ENCODE measurements at places on chromosomes 1 and 21.

GRCh38 chr1:118945489-118945888 is 42.7 kb downstream of the TBX15 start:
- DNase-seq: no peak

- DNase-seq: no peak
Observed at GRCh38 chr1:75861831-75862230, 65.1 kb downstream of the MSH4 start.

DNA sequence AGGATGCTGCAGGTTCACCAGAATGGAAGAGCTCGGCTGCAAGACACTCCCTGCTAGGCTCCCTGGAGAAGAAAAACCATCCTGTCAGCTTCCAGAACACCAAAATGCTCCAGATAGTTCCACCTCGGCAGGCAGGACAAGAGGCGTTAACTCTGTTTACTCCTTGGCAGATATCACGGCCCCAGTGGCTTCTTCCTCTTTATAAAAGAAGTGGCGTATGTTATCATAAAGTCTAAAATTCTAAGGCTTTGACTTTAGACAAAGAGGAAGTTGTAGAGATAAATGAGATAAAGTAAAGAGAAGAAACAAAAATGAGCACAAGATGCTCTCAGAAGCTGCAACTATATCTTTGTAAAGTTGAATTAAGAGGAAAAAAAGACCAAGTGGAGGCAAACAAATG is 24.3 kb upstream of the MTF1 start:
- no peak for DNase-seq

DNA sequence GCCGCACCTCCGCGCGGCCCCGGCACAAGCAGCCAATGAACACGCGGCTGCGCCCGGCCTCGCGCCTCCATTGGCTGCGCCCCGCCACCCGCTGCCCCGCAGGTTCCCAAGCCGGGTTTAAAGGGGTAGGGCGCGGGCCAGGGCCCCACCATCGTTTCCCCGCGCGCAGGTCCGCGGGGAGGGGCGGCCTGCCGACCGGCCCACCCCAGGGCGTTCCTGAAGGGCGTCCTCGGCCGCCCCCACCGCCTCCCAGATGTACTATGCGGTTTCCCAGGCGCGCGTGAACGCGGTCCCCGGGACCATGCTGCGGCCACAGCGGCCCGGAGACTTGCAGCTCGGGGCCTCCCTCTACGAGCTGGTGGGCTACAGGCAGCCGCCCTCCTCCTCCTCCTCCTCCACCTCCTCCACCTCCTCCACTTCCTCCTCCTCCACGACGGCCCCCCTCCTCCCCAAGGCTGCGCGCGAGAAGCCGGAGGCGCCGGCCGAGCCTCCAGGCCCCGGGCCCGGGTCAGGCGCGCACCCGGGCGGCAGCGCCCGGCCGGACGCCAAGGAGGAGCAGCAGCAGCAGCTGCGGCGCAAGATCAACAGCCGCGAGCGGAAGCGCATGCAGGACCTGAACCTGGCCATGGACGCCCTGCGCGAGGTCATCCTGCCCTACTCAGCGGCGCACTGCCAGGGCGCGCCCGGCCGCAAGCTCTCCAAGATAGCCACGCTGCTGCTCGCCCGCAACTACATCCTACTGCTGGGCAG is at the start of gene OLIG1:
OLIG1 (plus strand) TSS at position 148 of the 750 bp plus-strand sequence; CDS start at position 254, 106 bp downstream.
- peak; percentile 50 for DNase-seq

GRCh38 chr1:77245830-77246229 is 26.6 kb upstream of the PIGK start:
- DNase-seq: no peak

DNA sequence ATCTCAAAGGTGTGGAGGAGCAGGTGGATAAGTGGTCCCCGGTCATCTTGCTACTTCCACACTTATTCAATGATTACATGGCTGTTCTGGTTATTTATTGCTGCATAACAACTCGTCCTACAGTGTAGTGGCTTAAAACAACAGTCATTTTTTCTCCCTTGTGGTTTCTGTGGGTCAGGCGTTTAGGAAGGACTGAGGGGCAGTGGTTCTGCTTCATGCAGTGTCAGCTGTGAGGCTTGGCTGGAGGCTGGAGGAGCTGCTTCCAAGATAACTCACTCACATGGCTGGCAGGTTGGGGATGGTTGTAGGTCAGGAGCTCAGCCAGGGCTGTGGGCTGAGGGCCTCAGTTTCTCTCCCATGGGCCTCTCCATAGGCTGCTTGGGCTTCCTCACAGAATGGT is 5.9 kb upstream of the SLC6A17 start:
- DNase-seq: no peak

DNA sequence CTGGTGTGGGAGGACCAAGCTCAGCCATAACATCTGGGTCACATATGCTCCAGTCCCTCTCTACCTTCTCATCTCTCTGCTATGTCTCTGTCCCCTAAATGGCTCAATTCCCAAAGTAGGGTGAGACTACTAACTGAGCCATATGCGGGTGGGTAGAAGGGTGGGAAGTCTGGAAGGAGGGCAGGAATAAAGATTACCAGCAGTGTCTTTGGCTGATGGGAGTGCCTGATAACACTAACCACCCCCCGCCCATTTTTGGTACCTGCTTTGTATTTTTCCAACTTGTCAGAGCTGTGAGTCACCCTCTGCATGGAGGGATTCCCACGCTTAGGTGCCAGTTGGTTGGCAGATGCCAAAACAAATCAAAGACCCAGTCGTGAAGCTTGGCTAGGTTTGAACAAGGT is 14.9 kb upstream of the SSBP3 start:
- DNase-seq: no peak

DNA sequence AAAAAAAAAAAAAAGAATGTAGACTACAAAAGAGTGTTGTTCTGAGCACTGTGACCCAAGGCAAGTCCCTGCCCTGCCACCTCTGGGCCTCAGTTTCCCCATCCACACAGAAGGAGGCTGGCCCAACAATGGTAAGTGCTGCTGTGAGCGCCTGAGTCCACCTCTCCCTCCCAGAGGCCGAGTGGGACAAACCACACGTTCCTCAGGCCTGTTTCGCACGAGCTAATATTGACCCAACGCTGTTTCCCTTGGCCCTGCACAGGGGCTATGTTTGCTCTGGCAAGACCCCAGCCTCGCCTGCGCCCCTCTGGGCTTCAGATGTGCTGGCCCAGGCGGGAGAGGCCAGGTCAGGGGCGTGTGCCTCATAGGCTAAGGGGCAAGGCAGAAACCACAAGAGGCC is 12.6 kb upstream of the LAPTM5 start:
- no peak for DNase-seq

- DNase-seq: peak; percentile 52
Observed at GRCh38 chr1:234597894-234598293, 12.1 kb downstream of the IRF2BP2 start.

DNA sequence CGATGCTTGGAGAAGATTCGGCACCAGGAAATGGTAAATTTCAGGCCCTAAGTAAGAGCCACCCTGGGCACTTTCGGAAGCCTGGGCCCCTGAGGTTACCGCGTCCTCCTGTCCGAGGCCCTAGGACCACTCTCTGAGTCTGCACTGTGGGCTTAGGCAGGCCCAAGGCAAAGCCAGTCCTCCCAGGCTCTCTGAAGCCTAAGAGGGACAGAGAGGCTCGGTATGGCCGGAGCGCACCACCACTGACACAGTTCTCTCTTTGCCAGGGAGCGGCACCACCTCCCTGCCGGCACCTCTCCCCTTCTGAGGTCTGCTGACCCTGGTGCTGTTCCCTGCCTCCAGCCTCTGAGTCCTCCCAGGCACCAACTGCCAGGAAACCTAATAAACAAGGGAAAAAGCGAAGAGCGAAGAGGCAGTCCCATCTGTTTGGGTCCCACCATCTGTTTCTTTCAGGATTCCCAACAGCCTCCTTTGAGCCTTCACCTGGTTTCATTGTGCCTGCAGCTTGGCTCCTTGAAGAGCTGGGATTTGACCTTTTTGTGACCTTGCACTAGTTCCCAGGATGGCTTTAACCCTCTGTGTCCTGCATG is 57.7 kb downstream of the VWA5B1 start:
- no peak for DNase-seq

DNA sequence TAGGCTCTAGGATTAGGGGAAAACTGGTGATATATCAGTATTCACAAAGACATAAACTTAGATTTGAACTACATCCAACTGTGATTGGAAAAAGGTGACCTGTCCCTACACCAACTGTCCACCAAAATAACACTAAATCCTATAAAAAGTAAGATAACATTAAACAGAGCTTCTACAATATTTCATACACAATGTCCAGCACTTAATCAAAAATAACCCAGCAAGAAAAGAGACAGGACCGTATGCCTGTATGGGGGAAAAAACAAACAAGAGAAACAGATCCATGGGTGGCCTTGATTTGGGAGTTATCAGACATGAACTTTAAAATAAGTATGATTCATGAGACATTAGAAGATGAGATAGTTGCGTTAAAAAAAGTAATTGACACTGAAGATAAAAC is 9.7 kb upstream of the COL6A2 start:
- DNase-seq: no peak

DNA sequence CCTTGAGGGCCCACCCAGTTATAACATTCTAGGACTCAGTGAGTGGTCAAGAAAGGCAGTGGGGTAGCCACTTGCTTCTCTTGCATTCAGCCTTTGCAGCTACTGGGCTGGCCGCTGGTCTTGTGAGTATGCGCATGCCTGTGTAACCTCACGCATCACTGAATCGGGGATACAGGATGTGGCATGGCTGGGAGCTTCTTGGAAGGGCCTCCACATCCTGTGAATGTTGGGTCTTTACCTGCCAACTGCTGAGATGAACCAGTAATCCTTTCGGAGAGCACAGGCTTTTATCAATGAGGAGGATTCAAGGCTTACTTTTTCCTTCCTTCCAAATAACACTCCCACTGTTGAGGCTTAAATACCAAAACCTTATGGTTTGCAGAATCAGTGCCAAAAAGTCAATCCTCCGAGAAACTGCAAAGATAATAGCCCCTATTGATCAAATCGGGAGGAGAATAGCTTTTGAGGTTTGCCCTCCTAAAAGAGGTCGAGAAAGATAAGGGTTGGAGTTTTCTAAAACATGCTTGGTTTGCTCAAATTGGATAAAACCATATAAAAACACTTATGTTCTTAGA is 198.9 kb upstream of the UBE2U start:
- no peak for DNase-seq

DNA sequence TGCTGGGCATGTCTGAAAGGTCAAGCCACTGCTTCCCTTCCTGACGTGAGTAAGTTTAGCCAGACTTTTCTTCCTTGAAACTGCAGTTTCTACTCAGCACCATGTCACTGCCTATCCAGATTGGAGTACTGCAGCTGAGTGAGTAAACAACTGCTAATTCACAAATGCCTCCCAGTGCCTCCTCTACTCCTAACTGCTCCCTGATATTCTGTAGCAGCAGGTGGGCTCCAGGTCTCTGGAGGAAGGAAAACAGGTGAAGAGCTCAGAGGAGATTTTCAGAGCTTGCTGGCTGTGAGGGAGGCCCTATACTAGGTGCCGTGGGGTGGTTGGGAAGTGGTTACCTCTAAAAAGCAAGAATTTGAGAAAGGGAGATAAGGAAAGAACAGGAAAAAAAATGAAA is 96.5 kb downstream of the KIF14 start:
- no peak for DNase-seq

GRCh38 chr1:210905365-210905904 is 228.5 kb downstream of the KCNH1 start:
- no peak for DNase-seq

- DNase-seq: no peak
Observed at GRCh38 chr1:246265481-246265880, 241.6 kb downstream of the SMYD3 start.

- DNase-seq: no peak
Observed at GRCh38 chr1:231596337-231596791, 30.2 kb upstream of the DISC1 start.

DNA sequence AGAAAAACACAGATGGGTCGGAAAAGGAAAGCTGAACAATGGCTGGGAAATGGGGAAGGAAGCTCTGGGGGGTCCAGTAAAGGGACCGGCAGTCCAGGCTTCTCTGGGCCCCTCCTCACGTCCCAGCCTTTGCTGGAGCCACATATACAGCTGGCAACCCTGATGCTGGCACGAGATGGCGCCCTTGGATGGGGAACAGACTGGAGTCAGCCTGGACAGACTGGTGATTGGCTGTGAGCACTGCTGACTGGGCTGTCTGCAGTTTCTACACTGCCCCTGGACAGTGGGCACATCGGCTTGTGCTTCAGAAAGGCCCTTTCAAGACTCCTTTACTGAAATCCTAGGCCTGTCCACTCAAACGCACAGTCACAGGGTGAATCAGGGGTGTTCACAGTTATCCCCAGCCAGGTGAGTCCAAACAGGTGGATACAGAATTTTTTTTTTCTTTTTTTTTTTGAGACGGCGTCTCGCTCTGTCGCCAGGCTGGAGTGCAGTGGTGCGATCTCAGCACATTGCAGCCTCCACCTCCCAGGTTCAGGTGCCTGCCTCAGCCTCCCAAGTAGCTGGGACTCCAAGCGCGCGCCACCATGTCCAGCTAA is 31.1 kb upstream of the ZBTB40 start:
- DNase-seq: peak; percentile 18

- no peak for DNase-seq
Observed at GRCh38 chr1:80448081-80448480, 1352.7 kb upstream of the ADGRL2 start.
